RPMI7951 (cell line): ENCODE measurements at places on chromosomes 11 and 22.

DNA sequence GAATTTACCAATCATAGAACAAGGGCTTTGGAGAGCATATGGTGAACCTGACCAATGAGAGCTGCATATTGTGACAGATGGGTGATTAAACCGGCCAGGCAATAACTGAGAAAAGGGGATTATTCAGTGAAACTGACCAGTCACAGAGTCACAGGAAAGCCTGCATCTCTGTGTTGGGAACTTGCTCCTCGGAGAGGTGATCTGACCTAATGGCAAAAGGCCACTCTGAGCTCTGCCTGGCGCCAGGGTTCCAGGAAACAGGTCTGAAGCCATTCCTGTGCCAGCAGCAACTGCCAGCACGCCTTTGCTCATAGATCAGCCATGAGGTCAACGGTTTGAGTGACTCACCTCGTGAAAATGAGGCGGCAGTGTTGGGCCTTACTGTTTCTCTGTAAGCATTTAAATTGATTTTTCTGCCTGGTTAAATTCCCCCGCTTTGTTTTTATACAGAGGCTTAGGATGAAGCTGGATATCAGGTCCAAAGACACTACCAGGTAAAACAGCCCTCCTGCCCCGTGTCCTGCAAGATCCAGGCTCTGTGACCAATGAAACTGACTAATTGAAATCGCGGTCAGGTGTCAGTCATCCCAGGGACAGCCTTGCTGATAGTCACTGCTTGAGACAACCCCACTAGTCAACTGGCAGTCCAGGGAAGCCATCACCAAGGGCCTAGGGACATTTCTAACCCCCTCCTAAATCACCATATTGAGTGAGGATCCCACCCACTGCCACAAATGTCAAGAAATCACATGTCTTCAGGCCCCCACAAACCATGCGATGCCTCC is 35.8 kb upstream of the MYOD1 start:
- peak; percentile 88 for DNase-seq

DNA sequence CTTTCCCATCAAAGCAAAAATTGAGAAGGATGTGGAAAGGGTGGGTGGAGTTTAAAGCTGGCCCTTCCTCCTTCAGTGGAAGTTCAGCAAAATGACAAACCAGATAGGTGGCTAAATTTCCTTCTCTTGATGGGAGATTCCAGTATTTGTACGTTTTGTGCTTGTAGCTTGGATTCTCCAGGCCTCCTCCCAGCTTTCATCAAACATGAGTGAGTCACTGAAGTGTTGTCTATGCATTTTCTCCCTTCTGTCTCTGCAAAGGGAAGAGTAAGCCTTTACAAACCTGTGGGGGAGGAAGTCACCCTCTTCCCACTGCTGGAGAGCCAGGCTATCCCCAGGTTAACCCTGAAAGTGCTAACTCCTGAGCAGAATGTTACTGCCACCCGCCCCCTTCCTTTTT is 6.4 kb downstream of the MARK2 start:
- DNase-seq: peak; percentile 30

DNA sequence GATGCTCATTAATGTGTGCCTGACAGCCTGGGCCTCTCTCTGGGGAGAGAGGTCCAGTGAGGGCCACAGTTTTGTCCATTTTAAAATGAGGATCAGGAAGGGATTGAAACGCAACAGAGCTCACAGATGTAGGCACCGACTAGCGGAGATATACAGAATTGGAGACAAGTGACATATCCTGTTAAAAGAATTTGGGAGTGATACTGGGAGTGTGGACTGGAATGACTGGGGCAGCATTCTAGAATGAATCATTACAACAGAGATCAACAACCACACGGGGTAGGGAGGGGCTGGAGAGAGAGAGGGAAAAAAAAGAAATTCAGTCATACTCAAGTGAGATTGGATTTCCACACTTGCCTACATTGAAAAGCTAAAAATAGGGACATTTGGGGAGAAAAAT is 2.5 kb upstream of the NCAM1 start:
- DNase-seq: peak; percentile 93

- DNase-seq: no peak
These were observed 478.4 kb downstream of the BRD1 start for GRCh38 chr22:49349181-49349835.

DNA sequence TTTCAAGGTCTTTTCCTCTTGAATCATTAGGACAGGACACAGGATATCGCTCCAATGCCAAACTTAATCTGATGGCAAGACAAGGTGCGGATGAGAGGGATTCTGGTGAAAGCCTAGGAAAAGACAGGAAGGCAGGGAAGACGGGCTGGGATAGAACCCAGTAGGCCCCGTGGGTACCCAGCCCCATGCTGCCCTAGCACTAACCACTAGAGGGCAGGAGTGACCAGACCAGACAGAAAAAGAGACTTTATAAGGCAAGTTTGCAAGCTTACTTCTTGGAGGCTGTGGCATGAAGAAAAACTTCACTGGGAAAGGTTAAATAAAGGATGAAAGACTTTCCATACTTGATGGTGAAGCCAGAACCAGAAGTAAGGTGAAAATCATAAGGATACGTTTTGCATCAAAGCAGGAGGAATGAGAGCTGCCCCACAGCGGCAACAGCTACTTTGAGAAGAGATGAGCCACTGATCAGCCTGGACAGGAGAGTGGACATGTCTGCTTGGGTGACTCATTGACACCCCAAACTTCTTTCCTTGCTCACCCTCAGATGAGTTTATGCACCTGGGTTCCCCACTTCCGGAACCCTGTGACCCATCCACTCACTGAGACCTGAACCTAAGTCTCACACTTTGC is 39.8 kb downstream of the SYN3 start:
- DNase-seq: peak; percentile 27

GRCh38 chr22:40236131-40236665 is 58.5 kb downstream of the TNRC6B start:
- DNase-seq: no peak
